ENCODE measurements at places on chromosomes 2 and 18.

DNA sequence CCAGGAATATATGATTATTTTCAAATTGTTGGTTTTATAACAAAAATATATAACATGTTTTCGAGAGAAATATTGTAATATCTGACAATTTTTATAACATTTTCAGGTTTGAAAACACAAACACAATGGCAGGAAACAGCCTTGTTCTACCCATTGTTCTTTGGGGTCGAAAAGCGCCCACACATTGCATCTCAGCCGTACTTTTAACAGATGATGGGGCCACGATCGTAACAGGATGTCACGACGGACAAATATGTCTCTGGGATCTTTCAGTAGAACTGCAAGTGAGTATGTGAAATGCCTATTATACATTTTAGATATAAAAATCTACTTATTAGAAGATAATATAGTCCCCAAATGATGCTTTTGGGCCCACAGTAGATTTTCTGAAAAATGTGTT, 21.2 kb downstream of the WDR7 start:
- no peak for DNase-seq

DNA sequence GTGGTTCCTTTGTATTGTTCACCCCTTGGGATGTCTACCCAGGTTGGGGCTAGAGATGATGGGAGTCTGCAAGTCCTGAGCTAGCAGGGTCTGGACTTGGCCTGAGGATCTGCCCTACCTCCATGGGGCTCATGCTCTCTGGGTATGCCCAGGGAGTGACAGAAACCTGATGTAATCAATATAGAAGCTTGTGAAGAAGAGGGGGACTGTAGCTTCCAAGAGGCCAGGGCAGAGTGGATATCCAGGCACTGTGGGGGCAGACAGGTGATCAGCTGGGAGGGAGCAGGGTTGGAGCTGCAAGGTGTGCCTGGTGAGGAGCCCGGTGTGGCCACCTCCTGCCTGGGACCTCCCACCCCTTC, 164.2 kb downstream of the CTIF start:
- DNase-seq: no peak

DNA sequence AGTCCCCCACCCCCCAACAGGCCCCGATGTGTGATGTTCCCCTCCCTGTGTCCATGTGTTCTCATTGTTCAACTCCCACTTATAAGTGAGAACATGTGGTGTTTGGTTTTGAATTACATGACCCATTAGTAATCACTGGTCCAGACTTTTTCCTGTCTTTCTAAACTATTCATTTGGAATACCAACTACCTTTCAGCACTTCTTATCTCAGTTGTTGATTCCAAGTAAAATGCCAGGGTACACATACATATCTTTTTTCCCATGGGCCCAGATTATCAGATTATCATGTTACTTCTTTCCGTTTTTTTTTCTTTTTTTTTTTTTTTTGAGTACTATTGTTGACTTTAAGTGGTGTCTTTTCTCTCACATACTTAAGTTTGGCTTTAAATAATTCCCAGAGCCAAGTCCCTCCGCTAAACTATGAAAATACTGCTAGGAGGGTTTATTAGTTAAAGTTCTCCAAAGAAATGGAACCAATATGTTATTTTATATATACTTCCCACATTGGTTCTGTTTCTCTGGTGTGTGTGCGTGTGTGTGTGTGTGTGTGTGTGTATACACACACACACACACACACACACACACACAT, 389.3 kb downstream of the IRS1 start:
- no peak for DNase-seq

DNA sequence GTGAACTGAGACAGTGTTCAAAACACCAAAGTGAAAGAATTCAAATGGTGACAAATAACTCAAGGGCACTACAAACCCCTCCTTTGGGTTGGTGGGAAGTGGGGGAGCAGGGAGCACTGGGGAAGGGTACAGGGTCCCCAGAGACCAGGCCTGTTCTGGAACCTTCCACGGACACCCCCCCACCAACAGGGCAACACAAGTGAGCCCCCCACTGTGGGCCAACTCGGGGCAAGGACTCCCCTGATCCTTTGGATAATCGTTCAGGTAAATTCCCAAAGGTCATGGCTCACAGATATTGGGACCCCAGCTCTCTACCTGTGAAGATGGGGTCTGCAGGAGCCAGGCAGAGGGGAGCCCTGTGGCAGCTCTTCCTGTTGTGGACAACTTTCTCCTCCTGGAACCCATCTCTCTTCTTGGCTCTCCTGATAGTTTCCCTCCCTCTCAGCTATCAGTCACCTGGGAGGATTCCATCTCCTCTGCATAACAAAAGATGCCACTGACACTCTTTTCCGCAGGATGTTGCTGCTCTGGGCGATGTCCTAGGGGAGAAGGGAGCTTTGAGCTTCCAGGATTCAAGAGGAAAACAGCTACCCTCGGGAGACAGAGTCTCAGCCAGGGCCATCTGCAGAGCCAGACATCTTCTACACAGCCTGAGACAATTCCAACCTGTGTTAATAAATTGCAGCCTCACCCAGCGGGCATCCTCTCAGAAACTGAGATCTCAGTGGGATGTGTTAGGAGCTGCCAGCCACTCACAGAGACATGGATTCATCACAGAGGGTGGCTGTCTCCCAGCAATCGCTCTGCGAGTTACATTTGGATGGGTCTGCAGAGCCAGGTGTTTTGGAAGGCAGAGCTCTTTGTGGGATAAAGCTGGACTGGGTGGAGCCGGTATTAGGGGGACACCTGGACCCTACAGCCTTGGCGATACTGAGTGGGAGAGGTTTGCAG, 35.4 kb downstream of the MBP start:
- DNase-seq: no peak

GRCh38 chr2:30404319-30405259, 42.5 kb upstream of the LCLAT1 start:
- DNase-seq: no peak

GRCh38 chr18:30971338-30971956, 71.1 kb downstream of the DSC3 start:
- DNase-seq: peak; percentile 7
